NCI-H1417 treated with DMSO at 0.1 percent for 48 hours (cell line): ENCODE measurements at places on chromosomes 2 and 18.

DNA sequence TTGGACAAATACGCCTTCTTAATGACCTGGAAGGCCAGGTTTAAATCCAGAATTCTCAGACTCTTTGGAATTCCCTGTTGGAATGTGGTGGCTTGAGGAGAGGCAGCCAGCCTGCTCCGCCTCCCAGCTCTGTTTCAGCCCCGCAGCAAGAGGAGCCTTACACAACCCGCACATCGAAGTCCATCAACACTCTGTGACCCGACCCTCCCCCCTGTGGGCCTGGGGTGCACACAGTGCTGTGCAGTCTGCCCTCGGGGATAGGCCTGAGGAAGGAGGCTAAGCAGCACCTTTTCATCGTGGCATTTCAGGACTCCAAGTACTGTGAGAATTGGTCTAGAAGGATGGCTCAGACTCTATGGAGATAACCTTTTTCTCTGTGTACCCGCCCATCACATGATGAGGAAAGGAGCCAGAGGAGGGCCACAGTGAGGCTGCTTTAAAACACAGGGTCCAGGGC is 73.7 kb downstream of the GREB1L start:
- DNase-seq = no peak

- no peak for DNase-seq
Measured at GRCh38 chr2:196962325-196962724, 35.8 kb upstream of the PGAP1 start.

DNA sequence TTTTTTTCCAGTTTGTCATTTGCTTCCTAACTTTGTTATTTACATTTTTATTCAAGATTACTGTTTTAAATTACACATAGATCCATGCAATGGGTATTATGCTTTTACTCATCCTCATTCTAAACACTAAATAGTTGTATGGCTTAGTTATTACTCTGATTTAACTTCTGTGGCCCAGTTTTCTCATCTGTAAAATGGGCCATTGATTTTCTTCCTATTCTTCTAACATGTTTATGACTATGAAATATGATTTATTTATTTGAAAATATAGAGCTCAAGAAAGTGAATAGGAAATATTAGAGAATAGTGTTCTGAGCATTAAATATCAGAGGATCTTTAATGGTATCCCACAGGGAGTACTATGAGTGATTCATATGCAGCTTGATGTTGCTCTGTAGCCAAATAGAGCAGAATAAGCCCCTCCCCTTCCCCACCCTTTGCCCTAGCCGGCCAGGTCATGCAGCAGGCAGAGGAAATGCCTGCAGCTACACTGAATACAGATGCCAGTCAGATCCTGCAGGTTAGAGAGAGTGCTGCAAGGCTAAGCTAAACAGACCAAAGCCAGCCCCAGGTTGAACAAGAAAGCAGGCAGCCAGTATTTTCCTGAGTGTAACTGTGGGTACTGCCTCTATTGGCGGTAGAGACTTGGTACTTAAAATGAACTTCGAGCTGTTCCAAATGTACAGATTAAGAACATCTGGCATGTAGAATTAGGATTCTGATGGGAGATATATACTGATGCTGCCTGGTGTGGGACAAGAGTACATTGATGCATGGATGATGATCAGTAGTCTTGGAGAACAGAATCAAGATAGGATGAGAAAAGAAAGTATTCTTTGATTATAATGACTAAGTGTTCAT is 11.7 kb upstream of the ACYP2 start:
- no peak for DNase-seq

GRCh38 chr2:111676291-111676822 is 207.6 kb downstream of the ANAPC1 start:
- DNase-seq = no peak

DNA sequence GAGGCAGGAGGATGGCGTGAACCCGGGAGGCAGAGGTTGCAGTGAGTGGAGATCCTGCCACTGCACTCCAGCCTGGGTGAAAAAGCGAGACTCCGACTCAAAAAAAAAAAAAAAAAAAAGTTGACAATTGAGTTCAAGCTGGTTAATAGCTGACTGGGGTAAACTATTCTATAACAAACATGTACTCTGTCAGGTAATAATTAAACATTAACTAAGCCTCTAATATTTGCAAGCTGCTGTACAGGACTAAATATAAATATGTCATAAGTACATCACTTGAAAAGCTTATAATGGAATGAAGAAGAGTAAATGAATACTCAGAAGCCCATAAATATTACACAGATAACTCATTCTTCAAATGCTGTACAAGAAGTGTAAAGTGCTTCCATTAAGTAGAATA is 190.4 kb upstream of the CRIM1 start:
- no peak for DNase-seq

DNA sequence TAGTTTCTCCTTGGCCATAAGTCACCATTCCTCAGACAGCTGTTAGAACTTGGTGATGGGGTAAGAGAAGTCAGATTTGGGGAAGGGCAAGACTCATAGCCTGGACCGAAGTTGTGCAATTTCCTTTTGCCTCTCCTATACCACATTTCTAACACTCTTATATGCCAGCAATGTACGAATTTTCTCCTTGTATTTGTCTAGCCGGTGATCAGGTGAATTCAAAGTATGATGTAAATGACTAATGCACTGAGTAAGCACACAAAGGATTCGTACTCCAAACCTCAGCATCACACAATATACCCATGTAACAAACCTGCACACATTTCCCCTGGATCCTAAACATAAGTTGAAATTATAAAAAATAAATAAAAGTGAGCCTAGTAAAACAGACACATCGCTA is 1143.5 kb upstream of the CELF4 start:
- DNase-seq = no peak
